Pons (tissue), 1 donor: ENCODE measurements at places on chromosomes 2 and 18.
A peak's percentile ranks its signal among the peaks of the same experiment; 100 is the strongest.

GRCh38 chr2:167212014-167212648 is 323.9 kb downstream of the XIRP2 start:
- DNase-seq: peak; percentile 49

- no peak for DNase-seq
Observed at GRCh38 chr2:159140070-159140769, 146.3 kb downstream of the WDSUB1 start.

- DNase-seq: no peak
Observed at GRCh38 chr2:230266638-230267037, 41.1 kb downstream of the SP140 start.

- DNase-seq: no peak
Observed at GRCh38 chr18:77058290-77058835, 74.2 kb downstream of the MBP start.

DNA sequence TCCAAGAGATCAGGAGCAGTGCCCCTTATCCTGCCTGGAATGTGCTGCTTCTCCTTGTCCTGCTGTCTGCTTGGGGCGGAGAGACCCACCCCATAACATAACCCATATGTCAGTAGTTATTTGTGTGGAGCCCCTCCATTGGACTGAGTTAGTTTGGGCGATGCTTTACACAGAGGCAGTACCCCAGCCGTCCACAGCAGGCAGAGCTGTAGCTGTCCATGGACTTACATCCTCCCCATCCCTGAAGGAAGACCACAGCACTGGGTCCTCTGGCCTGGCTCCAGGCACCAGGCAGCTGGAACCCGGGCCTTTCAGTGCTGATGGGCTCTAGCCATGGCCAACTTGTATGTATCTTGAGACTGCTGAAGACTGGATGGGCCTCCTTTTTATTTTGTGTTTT is 20.3 kb downstream of the GKN2 start:
- DNase-seq: no peak

DNA sequence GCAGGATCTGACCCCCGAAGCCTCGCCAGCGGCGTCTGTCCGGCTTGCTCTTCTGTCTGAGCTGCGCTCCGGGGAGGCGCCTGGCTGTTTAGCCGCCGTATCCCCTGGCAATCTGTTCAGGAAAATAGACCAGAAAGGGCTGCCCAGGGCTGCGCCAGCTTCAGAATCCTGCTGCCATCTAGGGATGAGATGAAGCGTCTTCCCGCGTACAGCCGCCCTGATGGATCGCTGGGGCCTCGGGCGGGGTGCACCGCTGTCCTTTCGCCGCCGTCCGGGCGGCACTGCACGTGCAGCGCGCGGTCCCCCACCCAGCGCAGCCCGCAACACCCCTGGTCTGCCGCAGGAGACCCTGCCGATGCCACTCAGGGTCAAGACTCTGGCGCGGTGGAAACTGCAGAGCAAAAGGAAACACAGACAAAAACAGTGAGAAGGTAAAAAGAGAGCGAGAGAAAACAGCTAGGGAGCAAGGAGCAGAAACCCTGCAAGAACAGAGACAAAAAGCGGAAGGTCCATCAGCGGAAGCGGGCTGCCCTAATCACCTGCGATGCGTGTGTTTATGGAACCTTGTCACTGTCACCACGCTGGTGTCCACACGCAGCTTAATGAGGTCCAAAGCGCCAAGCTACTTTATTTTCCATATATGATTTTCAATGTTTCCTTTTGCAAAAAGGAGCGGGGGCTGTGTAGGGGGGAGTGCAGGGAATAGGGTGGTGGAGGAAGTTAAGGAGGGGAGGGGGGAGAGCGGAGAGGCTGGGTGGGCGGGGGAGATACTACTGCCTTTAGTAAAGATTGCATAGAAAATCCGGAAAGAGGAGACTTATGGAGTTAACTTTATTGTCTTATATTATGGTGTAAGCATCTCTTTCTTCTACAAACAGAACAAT is 2113.3 kb upstream of the PIK3C3 start:
- peak; percentile 73 for DNase-seq

GRCh38 chr2:69641887-69642708 is 1.4 kb downstream of the AAK1 start:
- peak; percentile 26 for DNase-seq

- no peak for DNase-seq
Observed at GRCh38 chr2:127640082-127641072, 5.6 kb upstream of the GPR17 start.

- DNase-seq: peak; percentile 72
Observed at GRCh38 chr2:101698844-101699754, 1.6 kb downstream of the MAP4K4 start.

DNA sequence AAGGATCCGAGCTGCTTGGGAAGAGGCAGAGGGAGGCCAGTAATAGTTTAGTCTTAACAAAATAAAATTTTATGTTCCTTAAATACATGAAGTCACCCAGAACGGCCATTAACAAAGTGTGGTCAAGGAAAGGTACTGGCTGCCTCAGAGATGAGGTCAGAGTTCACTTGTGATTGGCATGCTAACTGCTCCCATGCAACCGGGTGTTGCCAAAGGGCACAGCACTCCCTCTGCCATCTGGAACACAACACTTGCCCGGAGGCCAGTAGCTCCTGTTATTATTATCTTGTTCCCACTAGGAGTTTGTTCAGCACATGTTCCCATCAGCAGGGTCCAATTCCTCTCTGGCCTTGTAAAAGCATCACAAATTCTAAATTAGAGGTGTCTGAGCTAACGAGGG is 207.0 kb downstream of the CYP26B1 start:
- no peak for DNase-seq

DNA sequence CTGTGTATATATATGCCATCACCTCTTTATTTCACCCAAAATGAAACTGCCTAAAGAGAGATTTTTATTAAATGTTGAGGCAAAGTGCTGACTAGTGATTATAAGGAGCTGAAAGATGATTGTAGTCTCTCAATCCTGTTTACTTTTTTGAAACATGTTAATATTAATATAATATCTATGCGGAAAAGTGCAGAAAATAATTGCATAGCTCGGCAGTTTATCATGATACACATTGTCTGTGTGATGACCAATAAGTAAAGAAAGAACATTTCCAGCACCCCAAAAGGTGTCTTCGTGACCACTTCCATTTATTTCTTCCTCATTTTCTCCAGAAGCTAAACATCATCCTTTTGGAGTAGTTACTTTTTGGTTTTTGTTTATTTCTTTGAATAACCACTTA is 99.0 kb downstream of the BIRC6 start:
- DNase-seq: no peak
